ENCODE measurements at places on chromosomes 16 and 17.

DNA sequence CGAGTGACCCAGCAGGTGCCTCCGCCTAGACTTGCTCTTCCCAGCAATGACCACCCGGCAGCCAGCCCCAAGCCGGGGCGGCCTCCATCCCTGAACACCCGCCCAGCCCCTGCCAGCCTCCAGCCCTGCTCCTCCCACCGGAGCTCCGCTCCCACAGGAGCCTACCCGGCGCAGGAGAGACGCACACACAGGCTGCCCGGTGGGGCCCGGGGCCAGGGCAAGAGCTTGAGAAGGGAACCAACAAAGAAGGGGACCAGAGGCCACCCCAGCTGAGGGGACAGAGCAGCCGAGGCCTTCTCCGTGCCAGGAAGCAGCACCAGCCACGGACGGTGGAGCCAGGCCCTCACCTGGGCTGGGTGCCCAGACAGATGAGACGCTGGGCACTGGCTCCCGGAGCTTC is 13.8 kb downstream of the PKD1 start:
- no peak for DNase-seq

- no peak for DNase-seq
Observed at GRCh38 chr17:17928398-17929287, 43.6 kb downstream of the TOM1L2 start.

- DNase-seq = no peak
Observed at GRCh38 chr17:50217591-50217990, 16.2 kb upstream of the COL1A1 start.

DNA sequence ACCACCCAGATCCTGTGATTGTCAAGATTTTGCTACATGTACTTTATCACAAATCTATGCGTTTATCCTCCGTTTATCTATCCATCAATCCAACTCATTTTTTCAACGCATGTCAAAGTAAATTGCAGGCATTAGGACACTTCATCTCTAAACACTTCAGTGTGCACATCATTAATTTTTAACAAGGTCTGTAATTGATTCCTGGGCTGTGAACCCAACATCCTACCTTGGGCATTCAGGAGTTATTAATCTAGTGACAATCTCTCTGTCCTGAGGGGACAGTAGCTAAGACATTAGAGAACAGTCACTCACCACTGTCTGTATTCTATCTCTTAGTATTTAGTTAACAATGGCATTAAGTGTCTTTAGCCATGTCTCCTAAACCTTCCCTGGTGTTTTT is 264.7 kb downstream of the SOX9 start:
- no peak for DNase-seq

DNA sequence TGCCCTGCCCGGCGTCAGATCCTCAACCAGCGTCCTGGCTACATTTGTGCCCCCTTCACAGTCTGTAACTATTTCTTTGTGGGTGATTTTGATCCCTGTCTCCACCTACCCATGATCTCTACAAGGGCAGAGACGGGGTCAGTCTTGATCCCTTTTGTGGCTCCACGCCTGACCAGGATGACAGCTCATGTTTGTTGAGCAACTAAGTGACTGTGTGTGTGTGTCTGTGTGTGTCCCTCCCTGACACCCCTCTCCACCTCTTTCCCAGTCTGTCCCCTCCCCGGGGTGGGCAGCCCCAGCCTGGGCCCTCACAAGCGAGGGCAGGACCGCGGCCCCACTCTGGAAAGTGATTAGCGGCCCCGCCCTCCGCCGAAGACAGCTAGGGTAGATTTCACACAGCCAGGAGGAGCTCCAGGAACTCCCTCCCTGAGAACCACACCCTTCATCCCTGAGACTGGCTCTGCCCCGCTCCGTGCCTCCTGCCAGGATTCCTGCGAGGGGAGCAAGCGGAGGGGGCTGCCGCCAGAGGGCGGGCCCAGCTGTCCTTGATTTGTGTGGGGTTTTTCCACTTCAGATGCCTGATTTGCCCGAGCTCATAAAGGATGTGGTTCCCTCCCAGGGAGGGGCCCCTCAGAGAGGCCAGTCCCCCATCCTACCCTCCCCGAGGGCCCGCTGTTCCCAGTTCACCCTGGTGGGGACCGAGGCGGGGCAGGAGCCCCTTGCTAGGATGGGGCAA is 5.3 kb upstream of the HS3ST6 start:
- DNase-seq = no peak

GRCh38 chr17:37659925-37660324 is 16.7 kb upstream of the DDX52 start:
- DNase-seq = no peak

- DNase-seq = no peak
Observed at GRCh38 chr17:40547079-40547784, 18.0 kb downstream of the CCR7 start.

GRCh38 chr17:4256952-4257351 is 6.8 kb downstream of the ANKFY1 start:
- DNase-seq = no peak

GRCh38 chr16:57873218-57873617 is 70.9 kb upstream of the KIFC3 start:
- DNase-seq = no peak

DNA sequence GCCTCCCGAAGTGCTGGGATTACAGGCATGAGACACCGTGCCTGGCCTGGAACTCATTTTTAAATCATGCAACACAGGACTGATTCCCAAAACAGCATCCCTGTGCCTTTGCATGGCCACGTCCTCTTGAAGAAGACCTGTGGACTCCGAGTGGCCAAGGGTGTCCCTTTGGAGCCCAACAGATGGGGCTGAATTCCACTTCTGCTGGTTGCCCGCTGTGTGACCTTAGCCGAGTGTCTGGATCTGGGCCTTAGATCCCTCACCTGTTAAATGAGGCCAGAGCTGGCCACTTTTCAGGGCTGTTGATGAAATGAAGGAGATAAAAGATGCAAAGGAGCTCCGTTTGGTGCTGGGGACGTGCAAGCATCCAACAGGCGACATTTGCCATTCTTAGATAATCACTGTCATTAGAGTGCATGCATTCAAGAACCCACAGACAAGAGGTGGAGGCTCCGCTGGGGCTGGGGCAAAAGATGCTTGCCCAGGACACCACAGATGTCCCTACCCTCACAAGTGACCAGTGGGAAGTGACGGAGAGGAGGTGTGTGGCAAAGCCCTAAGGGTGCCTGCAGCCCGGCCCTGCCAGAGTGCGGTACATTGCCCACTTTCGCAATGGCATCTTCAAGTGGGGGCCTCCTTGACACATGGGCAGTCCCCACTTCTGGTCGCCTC is 354.1 kb upstream of the TNRC6C start:
- no peak for DNase-seq

- DNase-seq = no peak
Observed at GRCh38 chr17:29911641-29912177, 18.3 kb downstream of the SSH2 start.

- DNase-seq = no peak
Observed at GRCh38 chr17:52678211-52678610, 519.7 kb upstream of the CA10 start.

DNA sequence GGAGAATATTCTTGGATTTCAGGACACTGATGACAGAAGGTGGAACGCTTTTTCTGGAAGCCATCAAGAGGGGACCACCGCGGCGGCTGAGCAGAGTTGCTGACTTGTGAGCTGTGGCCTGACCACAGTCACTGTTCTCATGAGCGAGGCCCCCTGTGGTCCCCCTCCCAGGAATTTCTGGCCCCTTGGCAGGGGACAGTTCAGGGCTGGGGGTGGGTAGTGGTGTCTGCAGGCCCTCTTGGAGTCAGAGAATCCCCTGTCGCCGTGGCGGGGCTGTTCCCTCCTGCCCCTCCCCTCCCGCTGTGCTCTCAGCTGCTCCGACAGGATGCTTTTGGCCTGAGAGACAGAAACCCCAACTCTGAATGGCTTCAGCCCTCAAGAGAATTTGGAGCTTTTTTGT is 292.0 kb downstream of the SEC14L1 start:
- DNase-seq = no peak

GRCh38 chr17:50424996-50425681 is 879 bp upstream of the ACSF2 start:
- no peak for DNase-seq

- no peak for DNase-seq
Observed at GRCh38 chr17:42507671-42508070, 28.4 kb upstream of the NAGLU start.

- DNase-seq = peak; percentile 72
Observed at GRCh38 chr17:44385287-44386181, 3.9 kb downstream of the ITGA2B start.

DNA sequence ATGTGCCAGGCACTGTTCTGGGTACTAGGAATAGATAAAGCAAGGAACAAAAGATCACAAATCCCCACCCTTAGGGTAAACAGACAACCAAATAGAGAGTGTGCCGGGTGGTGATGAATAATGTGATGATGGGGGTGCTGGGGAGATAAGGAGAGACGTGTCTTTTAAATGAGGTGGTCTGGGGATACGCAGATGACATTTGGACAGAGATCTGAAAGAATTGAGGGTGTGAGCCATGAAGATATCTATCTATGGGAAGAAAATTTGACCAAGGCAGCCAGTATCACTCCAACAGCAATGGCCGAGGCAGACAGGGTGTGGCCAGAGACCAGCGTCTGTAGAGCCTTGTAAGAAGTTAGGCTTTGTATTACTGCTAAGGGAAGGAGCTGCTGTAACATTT is 165.3 kb downstream of the MRTFB start:
- no peak for DNase-seq

- DNase-seq = no peak
Observed at GRCh38 chr17:48995304-48995973, 1.7 kb upstream of the IGF2BP1 start.

DNA sequence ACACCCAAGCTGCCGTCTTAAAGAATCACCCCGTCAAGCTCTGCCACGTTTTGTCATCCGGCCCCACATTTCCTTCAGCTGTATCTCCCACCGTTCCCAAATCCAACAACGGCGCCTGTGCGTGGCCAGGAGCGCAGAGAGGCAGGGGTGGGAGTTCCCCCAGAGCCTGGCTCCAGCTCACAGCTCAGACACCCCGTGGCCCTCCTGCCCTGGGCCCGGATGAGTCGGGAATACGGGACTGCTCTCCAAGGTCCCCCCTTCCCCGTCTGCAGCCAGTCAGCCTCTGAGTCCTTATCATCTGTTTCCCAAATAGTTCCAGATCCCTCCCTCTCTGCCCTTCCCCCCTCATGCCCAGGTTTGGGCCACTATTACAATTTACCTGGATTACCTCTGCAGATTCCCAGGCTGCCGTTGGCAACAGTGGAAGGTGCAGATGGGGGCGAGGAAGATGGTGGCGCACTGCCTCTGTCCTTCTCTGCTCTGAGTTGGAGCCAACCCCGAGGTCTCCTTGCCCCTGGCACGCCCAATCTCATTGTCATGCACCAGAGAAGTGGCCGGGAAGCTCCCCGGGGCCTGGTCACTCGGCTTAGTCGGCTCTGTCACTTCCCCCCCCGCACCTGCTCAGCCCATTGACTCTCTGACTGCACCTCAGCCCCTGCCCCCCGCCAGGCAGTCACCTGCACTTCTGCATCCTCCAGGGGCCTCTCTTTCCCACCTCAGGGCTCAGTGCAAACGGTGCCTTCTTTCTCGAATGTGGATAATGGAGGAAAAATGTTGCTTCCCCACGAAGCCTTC is 18.3 kb upstream of the RPTOR start:
- no peak for DNase-seq

GRCh38 chr16:67233596-67233995 is 6.7 kb downstream of the TMEM208 start:
- DNase-seq = no peak

DNA sequence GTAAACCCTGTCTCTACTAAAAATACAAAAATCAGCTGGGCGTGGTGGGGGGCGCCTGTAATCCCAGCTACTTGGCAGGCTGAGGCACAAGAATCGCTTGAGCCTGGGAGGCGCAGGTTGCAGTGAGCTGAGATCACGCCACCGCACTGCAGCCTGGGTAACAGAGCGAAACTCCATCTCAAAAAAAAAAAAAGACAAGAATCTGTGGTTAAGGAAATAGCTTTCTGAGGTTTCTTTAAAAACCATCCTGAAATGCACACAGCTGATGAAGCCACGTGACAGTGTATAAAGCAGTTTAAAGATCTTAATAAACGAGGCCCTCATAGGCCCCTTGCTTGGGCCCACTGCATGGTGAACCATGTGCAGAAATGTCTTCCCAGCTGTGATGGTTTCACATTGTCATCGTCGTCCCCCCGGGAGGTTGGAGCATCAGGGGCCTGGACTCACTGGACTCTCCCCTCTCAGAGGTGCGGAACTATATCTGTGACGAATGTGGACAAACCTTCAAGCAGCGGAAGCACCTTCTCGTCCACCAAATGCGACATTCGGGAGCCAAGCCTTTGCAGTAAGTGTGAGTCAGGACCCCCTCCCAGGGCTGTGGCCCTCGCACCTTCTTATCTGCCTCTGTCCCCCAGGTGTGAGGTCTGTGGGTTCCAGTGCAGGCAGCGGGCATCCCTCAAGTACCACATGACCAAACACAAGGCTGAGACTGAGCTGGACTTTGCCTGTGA is 16.2 kb downstream of the ZNF276 start:
- no peak for DNase-seq

DNA sequence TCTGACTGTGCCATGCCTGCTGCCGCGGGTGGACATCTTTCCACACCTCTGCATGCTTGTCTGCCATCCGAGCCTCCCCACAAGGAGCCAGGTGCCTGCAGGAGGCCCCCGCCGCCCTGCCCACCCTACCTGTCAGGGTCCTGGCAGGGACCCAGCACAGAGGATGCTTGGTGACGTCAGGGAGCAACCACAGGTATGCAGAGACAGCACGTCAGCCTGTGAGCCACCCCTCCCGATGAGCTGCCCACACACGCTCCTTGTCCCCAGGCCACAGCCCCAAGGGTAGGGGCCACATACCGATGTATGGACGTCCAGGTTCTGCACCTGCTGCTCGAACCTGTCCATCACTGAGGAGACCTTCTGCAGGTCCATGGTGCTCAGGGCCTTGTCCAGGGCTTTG is 10.6 kb downstream of the CHMP1A start:
- DNase-seq = no peak

- no peak for DNase-seq
Observed at GRCh38 chr16:54923055-54923473, 7.6 kb upstream of the IRX5 start.

DNA sequence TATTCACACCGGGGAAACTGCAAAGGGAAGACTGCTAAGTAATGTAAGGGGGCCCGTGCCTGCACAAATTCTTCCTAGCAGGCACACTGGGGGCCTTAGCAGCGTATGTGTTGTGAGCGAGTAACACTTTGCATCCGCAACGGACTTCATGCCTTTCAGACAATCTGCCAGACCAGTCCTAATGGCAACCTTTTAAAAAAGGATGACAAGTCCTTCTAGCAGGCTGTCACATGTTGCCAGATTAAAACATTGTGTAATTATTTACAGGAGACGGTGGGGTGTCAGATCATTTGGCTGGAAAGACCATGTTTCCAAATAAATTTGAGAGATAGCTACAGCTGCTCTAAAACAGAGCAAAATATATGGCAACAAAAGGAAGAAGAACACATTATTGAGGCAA is 46.1 kb downstream of the CPPED1 start:
- DNase-seq = no peak

DNA sequence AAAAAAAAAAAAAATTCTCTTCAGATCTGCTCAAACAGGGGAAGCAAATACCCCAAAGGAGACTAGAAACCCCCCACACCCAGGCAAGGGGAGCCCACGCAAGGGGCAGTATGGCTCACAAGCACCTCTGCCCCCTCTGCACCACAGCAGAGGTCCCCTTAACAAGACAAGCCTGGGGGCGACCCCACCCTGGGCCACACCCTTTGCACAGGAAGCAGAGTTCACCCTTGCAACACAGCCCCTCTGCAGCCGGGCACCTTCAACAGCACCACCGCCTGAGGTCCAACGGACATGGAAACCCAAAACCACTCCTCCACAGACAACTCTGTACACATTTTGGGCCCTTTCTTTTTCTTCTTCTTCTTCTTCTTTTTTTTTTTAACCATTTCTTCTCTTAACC is 12.8 kb downstream of the AXIN1 start:
- DNase-seq = no peak

- no peak for DNase-seq
Observed at GRCh38 chr17:6608321-6608720, 32.2 kb downstream of the KIAA0753 start.

Measured in activated naive CD4-positive, alpha-beta T cell (primary cell).